Kidney tubule cell (primary cell): ENCODE measurements at places on chromosomes 6 and 20.

- DNase-seq, result no peak
These were observed 181.0 kb upstream of the MYLIP start for GRCh38 chr6:15947923-15948322.

DNA sequence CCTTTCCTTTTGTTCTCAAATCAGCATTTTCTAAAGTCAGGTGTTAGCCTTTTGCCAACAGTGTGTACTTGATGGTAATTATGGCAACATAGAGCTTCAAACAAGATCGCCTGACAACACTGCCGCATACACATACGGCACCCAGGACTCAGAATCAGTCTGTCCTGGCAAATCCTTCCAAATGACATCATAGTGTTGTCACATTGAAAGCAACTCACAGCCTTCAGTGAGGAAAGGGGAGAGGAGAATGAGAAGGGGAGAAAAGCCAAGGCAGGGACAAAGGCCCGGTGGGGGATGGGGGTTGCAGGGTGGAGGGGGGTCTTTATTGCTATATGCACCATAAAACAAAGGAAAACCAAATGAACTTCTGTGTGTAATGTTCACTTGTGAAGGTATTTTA, 65.7 kb upstream of the PTGIS start:
- no peak for DNase-seq

- DNase-seq, result no peak
These were observed 84.9 kb upstream of the SCAF8 start for GRCh38 chr6:154648188-154648887.

DNA sequence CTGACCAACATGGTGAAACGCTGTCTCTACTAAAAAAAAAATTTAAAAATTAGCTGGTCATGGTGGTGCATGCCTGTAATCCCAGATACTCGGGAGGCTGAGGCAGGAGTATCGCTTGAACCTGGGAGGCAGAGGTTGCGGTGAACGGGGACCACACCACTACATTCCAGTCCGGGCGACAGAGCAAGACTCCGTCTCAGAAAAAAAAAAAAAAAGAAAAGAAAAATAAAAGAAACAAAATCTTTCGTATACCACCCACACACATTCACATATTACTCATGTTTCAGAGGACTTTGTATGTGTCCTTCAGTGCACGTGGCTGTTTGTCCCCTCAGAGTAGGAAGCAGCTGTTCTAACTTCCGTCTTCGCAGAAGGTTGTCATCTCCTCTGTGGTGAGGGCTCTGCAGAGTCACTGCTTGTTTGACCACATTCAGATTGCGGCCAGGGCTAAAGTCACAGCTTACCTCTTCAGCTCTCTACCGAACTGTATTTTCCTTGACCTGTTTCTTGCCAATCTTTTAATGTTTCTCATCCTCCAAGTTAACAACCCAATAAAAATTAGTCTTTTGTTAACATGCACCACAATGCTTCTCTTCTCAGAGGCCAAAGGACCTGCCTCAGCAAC, 36.6 kb upstream of the HIVEP1 start:
- no peak for DNase-seq

DNA sequence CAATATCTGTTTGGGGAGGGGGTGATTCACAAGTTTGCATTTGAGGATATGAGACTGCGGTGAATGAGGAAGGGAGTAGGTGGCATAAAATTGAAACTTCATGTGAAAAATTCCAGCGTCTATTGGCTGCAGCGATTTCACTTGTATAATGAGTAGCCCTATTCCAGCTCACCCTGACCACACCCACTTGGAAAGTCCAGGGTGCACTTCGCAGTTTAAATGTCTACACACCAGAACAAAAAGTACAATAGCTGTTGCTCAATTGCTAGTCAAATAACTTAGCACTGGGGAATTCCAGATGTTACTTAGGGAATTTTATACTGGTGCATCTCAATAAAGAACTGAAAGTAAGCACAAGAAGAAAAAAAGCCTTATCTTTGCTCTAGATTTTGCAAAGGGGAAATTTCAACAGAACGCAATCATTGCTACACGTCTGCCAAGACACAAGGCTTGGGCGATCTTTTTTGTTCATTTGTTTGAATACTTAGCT, 6.3 kb downstream of the TNFAIP3 start:
- peak; percentile 95 for DNase-seq

- peak; percentile 65 for DNase-seq
These were observed 15.0 kb downstream of the ACSS2 start for GRCh38 chr20:34891166-34892062.

DNA sequence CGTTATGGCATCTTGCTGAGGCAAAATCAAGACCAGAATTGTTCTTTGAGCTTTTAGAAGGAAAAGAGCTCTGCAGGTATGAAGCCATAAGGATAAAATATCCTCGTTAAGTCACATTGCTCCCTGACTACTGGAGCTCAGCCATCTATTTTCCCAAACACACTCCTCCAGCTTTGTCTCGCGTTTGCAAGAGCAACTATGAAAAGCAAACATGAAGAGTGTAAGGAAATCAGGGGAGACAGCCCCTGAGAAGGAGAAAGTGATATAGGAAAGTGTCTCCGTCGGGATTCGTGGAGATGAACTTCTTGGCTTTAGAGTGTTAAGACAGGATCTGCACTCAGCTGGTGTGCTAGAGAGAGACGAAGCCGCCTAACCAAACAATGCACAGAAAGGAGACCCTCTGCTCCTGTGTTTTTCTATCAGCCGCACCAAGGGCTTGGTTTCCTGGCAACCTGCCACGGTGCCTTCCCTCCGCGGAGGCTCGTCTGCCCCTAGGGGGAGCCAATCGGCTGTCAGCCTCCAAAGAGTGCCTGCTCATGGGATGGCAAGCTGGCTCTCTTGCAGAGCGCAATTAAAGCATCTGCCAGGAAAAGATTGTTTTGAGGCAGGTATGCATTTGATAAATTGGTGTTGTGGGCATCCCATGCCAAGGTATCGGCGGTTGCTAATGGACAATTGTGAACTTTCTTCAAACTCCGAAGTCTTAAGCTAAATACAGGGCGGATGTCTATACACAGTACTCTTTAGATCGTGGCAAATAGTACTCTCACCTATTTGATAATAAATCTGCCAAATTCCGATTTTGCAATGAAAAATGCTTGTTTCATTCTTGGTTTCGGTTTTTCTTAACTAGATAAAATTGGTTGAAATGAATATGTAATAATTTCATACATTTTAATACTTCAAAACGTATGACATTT, 603.2 kb downstream of the RNF144B start:
- peak; percentile 69 for DNase-seq

DNA sequence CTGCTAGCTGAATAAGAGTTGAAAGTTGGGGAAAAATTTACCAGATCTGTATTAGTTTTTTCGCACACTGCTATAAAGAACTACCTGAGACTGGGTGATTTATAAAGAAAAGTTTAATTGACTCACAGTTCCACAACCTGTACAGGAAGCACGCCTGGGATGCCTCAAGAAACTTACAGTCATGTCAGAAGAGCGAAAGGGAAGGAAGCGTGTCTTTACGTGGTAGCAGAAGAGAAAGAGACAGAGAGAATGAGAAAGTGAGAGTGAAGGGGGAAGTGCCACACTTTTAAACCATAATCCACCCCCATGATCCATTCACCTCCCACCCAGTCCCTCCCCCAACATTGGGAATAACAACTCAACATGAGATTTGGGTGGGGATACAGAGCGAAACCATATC, 79.6 kb downstream of the KHDC1L start:
- no peak for DNase-seq

GRCh38 chr20:13930281-13930680, 60.1 kb downstream of the SEL1L2 start:
- DNase-seq, result peak; percentile 17

GRCh38 chr6:131948692-131949619, 2.2 kb downstream of the CCN2 start:
- peak; percentile 66 for DNase-seq

DNA sequence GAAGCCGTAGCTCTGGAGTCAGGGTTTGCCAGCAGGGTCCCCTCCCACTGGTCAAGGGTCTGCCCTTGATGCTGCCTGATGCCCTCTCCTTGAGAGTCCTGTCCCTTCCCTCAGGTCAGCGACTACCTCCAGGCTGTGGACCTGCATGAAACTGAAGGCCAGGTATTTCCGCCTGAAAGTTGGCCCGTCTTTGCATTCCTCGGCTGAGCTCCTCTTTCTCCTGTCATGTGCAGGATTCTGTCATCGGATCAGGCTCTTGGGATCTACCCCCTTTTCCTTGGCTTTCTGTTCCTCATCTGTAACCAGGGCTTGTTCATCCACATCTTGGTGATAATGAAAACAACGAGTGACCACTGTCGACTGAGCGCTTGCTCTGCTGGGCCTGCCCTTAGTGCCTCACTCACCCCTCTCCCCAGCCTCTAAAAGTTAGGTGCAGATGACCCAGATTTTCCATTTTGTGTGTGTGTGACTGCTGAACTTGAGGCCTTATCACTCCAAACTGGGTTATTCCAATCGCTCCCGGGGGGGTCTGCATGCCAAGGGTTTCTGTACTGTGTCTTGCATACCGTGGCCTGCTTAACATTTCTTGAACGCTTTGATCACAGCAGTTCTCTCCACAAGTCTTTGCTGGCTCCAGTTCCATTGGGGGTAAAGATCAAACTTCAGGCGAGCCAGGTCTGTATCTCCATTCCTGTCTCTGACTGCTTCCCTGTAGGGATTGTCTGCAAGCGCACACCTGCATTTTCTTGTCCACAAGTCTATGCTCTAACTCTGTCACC, 81.6 kb downstream of the DTD1 start:
- no peak for DNase-seq

DNA sequence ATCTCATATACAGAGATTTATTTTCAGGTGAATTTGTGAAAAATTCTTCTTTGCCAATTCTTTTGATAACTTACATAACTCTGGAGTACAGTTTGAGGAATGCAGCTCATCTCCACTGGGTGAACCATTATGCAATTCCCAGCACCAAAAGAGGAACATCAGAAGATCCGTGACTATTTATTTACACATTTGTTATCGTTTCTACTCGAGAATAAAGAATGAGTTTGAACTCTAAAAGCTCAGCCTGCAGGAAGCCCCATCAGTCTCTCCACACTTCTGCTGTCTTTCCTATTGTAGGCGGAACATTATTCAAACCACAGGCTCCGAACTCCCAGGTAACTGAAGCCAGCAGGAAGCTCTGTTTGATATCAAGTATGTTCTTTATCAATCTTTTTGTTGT, 95.9 kb upstream of the IFNGR1 start:
- no peak for DNase-seq

DNA sequence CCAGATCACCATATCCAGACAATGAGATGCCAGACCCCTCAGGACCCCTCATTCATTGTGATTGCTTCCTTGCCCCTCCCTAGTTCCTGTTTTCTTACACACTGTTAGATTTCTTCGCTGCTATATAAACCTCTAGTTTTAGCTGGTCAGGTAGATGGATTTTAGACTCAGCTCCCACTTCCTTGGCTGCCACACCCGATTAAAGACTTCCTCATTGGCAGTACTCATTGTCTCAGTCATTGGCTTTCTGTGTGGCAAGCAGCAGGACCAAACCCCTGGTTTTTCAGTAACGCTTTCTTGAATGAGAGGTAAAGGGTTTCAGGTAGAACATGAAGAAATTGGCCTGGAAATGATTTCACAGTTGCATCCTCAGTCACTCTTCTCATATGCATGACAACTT, 47.9 kb downstream of the QRSL1 start:
- no peak for DNase-seq

DNA sequence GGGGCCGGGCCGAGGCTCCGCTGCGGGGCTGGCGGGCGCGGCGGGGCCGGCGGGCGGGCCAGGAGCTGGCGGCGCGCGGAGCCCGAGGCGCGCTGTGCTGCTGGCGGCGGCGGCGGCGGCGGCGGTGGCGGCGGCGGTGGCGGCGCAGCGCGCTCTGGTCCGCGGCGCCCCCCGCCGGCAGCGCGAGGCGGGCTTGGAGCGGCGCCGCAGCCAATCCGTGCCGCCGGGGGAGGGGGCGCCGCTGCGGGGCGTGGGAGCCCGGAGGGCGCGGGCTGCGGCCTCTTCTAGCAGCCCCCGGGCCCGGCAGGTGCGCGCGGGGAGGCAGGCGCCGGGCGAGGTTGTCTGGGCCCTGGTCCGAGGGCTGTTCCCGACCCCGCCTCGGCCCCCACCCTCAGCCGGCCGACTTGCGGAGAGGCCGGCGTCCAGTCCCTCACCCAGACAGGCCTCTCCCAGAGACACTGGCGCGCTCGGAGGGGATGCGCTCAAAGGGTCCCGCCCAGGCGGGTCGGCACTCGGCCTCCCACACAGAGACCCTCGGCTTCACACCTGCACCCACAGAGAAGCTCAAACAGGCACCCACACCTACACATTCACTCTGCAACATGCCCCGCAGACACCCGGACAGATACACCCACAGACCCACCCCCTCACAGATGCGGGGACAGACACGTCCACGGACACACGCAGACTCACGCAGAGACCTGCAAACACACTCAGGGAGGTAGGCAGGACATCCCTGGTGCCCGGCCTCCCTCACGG, at the start of gene RIMS4:
Gene RIMS4 (minus strand): TSS at position 156 of the 759 bp plus-strand sequence. CDS start 275 bp downstream, outside the sequence.
- no peak for DNase-seq

GRCh38 chr6:170561555-170561954, 7.4 kb downstream of the TBP start:
- no peak for DNase-seq

DNA sequence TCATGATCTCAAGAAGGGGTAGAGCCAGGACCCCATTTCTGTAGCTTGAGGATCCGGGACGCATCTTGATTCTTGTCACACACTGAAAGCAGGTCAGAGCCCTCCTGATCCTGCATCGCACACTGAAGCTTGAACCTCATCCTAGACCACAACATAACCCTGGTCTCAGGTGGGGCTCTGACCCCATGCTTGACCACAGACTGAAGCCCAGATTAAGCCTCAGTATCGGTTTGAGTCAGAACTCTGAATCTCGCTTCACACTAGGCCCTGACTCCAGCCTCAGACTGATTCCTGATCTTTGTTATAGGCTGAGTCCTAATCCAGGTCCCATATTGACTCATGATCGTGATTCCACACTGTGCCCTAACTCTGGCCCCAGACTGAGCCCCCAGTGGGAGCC, 8.5 kb upstream of the RSPO4 start:
- DNase-seq, result no peak

GRCh38 chr6:152750694-152751093, at the start of gene VIP:
TSS of gene VIP (plus strand) at chr6:152750797. CDS start at chr6:152752178, 1,381 bp downstream.
- peak; percentile 37 for DNase-seq

DNA sequence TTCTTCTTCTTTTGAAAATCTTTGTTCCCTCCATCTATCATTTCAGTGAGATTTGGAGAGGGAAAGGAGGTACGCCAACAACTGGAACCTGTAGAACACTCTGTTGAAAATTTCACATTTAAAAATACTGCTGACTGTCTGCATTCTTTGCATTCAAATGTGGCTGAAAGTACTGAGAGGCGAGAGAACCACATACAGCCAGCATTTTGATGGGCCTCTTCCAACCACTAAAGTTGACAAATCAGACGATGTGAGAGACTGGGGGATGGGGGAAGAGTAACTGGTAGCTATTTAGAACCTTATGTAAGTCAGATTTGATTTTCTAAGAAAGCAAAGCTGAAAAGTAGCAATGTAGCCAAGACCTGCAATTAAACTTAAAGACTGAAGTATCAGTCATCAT, 77.5 kb downstream of the FKBP5 start:
- DNase-seq, result no peak

DNA sequence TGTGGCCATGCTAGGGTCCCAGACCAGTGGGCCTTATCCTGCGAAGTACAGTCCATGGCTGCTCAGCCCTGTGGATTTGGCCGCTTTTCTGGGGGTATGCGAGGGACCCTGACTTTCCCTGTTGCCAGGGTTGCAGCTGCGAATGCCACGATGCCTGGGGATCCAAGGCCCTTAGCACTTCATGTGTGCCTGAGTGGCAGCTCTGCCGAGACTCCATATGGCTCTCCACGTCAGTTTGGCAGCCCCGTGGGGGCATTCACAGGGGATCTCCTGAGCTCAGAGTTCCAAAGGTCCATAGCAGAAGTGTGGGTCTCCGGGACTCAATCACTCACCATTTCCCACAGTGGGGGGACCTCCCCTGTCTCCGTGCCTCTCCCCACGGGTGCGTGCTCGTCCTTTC, 319.5 kb downstream of the DOK5 start:
- DNase-seq, result no peak

GRCh38 chr6:41191569-41191968, 9.4 kb downstream of the TREML2 start:
- DNase-seq, result peak; percentile 36
